ENCODE measurements at places on chromosomes 1 and 21. TPM values are rescaled to one million over a fixed set of nuclear protein-coding genes. Genes with fewer than 3 reads are reported as not detected.
A peak's percentile ranks its signal among the peaks of the same experiment; 100 is the strongest.

DNA sequence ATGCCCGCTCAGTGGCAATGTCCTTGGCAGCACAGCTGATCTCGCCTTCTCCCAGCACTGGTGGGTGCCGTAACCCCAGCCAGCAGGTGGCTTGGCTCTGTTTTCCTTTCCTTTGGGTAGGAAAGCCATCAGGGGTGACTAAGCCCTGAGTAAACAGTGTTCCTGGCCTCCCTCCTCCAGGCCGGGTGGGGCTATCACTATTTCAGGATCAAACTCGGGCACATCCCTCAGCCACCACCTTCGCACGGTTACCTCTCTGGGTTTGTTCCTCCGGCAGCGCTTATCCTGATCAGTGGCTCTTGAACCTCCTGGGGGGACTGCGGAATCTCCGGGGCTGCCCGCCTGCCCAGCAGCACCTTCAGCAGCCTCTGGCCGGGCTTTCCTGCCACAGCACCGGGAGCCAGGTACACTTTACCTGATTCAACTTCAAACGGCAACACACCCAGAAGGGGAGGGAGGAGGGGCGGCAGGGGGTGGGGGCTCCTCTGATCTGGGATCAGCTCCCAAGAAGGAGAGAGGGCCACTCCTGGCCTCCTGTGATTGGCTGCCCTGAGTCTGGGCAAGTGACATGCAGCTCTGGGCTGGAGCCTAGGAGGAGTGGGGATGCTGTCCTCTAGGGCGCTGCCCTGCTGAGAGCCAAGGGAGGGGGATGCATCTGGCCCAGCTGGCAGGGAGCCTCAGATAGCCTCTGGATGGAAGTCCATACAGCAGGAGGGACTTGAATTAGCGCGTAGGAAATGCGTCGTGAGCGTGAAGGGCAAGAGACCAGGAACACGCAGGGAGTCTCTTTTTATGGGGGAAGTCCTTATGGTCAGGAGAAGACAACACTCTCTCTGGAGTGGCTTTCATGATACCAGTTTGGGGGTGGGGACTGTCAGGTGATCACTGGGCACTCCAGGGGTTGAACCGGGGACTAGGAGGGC lies at the start of gene ASCL5:
Gene ASCL5, minus strand, starts transcription at position 353 of the 923 bp plus-strand sequence. CDS start 11,812 bp downstream, outside the sequence.
- no peak for DNase-seq

DNA sequence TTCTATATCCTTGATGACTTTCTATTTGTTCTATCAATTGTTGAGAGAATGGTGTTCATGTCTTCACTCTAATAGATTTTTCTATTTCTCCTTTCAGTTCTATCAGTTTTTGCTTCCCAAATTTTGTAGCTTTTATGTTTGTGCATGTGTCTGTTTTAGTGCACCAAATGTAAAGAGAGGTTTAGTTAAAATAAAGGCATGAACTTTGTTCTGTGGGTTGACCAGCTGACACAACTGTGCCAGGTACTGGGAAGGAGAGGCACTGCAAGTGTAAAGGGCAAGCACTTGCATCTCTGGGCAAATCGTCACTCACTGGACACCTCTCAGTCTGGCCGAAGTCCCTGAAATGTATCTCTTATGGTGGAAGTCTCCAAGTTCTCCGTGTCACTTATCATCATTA lies 38.6 kb upstream of the ABCD3 start:
- DNase-seq = no peak

DNA sequence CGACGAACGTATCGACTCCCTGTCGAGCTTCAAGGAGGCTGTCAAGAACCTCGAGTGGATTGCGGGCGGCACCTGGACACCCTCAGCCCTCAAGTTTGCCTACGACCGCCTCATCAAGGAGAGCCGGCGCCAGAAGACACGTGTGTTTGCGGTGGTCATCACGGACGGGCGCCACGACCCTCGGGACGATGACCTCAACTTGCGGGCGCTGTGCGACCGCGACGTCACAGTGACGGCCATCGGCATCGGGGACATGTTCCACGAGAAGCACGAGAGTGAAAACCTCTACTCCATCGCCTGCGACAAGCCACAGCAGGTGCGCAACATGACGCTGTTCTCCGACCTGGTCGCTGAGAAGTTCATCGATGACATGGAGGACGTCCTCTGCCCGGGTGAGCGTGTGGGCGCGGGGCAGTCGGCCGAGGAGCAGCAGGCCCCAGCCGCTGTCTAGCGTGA lies 28.0 kb downstream of the COL6A2 start:
- peak; percentile 81 for DNase-seq

SNX7 gene
- 27.3 TPM for total RNA-seq

ZNF683 gene
- total RNA-seq = 0.47 TPM

Measured in left lung (tissue), 14 donors.